Hippocampal formation (tissue), 2 donors: ENCODE measurements at places on chromosomes 6 and 20.

GRCh38 chr6:72820906-72821305, 199.0 kb downstream of the KCNQ5 start:
- no peak for DNase-seq

- DNase-seq: no peak
Observed at GRCh38 chr6:66772800-66773199, 1065.8 kb upstream of the EYS start.

- DNase-seq: no peak
Observed at GRCh38 chr6:41594326-41594725, 43.9 kb upstream of the MDFI start.

DNA sequence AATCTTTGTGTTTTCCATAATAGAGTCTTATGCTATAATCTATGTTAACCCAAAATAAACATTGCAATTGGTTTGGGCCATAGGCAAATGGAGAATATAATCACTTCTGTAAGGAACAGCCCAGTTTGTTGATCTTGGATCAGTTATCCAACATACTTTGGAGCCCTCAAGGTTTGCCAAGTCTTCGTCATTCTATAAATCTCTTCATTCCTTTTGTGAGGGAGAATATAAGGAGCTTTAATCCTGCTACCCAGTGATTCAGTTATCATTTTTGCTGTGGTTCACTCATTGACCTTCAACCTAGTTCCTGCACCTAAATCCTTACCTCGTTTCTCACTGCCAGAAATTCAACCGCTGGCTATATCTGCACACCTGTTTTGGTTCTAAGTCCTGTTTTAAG, 500.3 kb upstream of the PTCHD4 start:
- no peak for DNase-seq

DNA sequence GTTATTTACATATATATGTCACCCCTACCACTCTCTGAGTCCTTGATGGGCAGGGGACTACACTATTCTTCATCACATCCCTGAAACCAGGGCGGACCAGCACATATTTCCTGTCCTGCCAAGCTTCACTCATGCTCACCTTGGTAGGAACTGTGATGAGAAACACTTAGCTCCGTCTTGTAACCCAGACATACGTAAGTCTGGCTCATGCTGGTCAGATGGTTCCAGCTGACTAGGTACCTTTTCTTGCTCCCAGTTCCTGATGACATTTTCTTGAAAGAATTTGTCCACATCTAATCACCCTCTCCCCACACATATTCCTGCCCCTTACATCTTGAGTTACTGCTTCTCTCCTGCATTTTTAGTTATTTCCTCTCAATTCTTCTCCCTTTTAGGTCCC, 122.2 kb upstream of the MYLIP start:
- DNase-seq: no peak

DNA sequence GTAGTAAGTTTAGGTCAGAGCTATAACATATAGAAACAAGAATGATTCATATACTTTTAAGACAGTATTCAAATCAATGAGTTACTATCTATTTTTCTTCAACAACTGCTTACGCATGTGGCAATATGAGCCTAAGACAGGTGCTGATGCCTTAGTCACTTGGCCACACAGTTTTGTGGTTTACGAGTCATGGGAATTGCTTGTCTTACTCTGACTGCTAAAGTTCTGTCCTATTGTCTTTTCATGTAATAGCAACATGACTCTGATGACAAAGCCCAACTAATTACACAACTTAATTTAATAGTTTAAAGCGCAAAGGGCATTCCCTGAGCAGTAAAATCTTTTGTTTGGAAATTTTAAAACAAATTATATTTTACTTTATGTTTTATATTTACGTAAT, 159.3 kb upstream of the CENPW start:
- DNase-seq: no peak

GRCh38 chr6:148864941-148865340, 118.1 kb downstream of the UST start:
- no peak for DNase-seq

- DNase-seq: no peak
Observed at GRCh38 chr20:38217791-38218565, 42.6 kb downstream of the KIAA1755 start.

DNA sequence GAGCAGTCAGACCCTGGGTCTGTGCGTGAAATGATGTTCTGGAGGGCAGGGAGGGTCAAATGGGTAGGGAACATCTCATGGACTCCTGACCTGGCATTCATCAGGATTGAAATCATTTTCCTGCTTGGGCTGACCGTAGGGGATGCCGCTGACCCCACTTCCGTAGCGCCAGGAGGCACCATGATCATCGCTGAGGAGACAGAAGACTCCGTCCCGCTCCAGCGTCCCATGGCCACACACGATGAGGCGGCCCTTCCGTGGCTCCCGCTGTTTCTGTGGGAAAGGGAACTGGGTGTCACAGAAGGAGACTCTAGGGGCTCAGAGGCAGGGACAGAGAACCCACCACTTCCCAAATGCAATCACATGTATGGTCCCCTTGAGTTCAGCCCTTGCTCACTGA, 2.3 kb downstream of the NEU1 start:
- no peak for DNase-seq

DNA sequence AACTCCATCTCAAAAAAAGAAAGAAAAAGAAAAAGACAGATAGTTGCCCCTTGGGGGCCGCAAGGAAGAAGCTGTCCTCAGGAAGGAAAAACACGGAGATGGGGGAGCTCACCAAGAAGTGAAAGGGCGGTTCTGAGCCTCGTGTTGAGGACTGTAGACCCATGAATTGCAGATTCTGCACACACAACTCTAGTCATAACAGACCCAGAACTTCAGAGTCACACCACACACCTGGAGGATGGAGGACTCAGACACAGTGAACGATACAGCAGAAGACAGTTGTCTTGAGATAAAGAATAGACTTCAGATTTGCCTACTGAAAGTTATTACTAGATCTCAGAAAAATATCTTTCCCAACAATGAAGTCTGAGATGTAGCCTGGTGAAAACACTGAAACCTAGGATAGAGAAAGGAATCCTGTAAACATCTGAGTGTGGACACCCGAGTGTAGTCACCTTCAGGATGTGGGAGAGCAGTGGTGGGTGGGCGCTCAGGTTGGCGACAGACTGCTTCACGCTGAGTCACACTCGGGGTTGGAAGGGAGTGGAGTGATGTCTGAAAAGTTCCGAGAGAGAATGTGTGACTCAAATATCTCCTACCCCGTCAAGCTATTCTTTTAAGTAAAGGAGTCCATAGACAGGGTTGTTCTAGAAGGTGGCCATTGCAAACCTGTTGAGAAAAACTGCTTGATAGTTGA, 88.1 kb downstream of the MAP3K4 start:
- DNase-seq: no peak

DNA sequence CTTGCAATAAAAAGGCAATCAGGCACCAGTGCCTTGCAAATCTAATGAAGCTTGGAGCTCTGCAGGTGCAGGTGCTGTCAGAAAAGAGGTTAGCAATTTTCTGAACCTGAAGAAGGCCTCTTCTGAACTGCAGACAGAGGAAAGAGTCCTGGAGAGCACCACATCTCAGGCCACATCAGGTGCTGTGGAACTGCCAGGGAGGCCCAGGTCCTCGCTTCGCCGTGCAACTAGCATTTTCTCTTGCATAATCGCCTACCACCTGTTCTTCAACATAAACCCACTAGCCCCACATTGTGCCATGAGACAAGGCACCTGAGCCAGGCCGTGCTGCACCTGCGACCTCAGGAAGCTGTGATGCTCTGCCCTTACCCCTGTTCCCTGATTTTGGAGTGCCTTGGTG, 187.6 kb downstream of the DTNBP1 start:
- no peak for DNase-seq

GRCh38 chr6:10951675-10952282, 64.9 kb downstream of the SYCP2L start:
- DNase-seq: peak; percentile 38

- no peak for DNase-seq
Observed at GRCh38 chr6:96851858-96852257, 14.6 kb upstream of the GPR63 start.

DNA sequence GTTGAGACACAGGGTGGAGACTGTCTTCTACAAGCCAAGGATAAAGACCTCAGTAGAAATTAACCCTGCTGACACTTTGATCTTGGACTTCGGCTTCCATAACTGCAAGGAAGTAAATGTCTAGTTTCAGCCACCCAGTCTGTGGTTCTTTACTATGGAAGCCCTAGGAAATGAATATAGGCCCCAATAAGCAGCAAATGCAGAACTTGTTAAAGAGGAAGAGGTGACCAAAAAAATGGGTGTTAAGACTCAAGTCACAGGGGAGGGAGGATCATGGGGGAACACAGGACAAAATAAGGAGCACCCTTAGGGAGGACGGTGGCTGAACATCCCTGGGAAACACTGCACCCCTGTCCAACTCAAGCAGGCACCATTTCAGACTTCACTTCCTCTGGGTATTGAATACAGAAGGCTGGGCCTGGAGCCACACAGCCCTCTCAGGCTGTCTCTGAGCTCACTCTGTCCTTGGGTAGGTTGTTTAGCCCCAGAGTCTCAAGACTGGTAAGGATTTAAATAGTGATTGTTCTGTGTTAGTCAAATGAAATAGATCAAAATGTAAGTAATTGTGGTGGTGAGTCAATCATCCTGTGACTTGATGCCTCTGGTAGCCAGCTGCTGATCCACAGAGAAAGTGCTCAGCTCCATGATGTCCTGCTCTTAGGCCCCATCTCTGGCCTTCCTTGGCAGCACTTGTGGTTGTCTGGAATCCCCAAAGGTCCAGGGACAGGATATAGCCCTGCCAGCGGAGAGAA, 30.5 kb upstream of the SIRPD start:
- no peak for DNase-seq

- DNase-seq: peak; percentile 68
Observed at GRCh38 chr6:111709615-111710398, 104.1 kb upstream of the TRAF3IP2 start.

DNA sequence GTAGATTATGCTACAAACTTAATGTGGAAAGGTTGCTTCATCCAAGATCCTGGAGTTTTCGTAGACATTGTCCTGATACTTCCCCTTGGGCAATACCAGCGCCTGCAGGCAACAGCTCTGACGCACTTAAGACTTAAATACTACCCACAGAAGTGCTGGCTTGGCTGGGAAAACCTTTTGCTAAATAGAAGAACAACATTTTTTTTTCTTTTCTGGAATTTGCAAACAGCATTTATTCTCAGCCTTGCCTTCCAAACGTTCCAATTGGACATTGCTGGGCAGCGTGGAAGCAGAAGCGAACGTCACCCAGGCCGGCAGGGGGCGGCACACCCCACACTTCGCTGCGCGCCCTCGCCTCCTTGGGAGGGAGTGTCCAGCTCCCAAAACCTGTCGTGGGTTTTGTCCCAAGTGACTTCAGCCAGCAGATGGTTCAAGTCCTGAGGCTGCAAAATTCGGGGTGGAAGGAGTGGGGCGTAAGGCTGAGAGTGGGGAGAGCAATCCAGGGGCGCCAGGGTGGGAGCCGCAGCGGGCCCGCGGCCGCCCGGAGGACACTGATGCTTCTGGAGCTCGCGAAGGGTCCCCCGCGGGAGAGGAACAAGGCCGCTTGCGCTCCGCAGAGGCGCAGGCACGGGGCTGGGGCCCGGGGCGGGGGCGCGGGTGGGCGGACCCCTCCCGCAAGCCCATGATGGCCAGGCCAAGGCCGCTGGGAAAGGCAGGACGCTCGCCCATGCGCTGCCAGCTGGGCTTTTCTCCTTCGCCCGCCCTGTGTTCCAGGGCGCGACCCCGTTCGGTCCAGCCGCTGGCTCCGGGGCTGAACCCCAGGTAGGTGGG, 60.8 kb upstream of the MAP3K4 start:
- peak; percentile 71 for DNase-seq
